NCI-H2107 (cell line): ENCODE measurements at places on chromosomes 5 and 9.

DNA sequence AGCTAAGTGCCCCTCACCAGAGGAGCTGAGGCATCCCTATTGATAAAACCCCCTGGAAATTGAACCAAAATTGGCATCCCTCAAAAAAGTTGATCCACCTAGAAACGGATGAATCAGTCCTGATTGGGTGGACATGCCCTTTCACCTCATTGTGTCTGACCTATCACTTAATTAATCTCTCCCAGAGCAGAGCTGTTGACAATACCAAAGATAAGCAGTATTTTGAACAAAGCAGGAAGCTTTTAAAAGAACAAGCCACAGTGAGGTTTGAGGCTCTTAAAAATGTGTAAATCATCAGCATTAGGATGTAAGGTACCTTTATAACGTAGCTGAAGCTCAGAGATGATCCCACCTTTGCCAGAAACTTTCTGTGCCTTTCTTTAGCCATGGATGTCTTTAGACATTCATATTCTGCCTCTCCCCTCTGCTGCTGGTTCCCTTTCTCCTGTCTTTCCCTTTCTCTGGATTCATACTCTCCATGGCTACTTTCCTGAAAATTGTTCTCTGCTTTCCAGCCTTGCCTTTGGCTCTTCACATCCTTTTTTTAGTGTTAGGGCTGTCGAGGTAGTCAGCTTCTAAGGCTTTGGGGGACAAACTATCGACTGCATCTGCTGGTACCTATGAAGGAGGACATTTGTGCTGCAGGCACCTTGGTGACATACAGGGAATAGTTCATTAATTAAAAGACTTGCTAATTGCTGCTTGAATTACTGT lies 7.8 kb upstream of the LHX2 start:
- no peak for DNase-seq

- DNase-seq, result no peak
These were observed 45.9 kb upstream of the RPL26L1 start for GRCh38 chr5:172913117-172913850.

DNA sequence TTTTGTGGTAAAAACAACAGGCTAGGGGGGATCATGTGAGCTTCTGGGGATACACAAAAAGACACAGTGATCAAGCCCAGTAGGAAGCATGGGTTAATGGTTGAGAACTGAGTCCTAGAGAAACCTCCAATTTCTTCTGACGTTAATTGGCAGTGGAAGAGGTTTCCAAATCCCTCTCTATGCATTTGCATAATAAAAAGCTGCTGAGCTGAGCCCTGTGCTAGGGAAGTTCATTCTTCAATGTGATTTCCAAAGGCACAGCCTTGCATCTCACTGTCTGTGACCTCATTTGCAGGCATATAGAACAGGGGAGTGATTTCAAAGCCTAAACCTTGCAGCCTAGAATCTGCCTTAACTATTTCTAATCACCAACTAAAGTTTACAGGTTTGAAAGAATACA lies 812 bp downstream of the DNAH5 start:
- DNase-seq, result no peak

DNA sequence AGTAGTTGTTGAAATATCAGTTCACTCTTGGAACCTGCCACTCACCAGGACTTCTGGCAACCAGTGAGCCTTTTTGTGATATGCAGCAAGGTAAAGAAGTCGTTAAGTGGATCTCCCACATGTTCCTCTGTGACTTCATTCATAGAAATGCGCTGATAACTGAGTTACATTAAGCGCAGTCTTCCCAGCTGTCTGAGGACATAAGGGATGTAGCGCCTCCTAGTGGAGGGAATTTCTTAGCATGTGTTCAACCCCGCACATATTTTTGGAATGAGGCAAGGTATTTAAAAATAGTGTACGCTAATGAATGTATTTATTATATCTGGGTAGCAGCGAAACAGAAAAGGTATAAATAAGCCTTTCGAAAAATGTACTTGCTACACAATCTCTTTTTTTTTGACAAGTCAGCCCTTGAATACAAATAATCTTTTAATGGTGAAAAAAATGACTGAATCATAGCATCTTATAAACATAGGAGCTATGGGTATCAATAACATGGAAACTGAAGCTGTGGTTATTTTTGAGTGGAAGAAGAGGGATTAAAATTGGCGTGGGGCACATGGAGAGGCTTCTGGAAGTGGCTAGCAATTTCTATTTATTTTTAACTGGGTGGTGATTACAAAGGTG lies 38.0 kb downstream of the PALM2AKAP2 start:
- peak; percentile 86 for DNase-seq

DNA sequence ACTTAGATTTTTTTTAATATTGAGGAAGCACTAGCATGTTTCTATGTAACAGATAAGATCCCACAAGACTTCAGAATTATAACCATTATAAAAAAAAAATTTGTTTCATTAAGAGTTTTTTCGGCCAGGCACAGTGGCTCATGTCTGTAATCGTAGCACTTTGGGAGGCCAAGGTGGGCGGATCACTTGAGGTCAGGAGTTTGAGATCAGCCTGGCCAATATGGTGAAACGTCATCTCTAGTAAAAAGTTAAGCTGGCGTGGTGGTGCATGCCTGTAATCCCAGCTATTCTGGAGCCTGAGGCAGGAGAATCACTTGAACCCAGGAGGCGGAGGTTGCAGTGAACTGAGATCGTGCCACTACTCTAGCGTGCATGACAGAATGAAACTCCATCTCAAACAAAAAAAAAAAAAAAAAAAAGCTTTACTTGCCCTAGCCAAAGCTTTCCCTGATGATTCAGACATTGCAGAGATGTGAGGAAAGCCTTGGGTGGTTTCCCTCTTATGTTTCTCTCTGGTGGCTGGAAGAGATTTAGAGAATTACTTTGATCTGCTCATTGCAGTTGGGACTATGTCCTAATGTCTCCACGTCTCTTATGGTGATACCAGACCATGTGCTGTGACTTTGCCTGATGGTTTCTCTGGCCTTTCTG lies 65.4 kb downstream of the EGFLAM start:
- no peak for DNase-seq

- no peak for DNase-seq
These were observed 16.5 kb downstream of the DNAJA1 start for GRCh38 chr9:33041432-33042188.

DNA sequence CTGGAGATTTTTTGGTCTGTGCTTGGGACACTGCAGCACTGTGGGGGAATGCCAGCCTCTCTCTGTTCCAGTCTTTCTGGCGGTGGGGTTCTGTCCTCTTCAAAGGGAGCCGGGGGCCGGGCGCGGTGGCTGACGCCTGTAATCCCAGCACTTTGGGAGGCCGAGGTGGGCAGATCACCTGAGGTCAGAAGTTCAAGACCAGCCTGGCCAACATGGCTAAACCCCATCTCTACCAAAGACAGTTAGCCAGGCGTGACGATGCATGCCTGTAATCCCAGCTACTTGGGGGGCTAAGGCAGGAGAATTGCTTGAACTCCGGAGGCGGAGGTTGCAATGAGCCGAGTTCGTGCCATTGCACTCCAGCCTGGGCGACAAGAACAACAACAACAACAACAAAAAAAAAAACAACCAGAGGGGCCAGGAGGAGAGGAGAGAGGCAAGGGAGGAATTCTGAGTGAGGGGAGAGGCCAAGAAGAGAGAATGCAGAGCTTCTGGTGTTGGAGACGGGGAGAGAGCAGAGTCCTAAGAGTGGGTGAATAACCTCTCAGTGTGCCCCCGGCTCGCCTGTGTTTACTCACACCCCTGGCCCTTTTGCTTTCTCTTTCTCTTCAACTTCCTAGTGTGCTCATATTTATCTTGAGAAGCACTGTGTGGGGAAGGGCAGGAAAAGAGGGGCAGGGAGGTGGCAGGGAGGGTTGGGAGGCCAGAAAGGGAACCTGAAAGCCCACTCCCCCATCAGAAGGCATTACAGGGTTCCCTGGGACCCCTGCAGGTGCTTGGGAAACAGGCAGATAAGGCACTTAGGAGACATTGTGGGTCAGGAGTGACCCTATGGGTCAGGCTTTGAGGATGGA lies 3.2 kb upstream of the SET start:
- DNase-seq, result no peak

DNA sequence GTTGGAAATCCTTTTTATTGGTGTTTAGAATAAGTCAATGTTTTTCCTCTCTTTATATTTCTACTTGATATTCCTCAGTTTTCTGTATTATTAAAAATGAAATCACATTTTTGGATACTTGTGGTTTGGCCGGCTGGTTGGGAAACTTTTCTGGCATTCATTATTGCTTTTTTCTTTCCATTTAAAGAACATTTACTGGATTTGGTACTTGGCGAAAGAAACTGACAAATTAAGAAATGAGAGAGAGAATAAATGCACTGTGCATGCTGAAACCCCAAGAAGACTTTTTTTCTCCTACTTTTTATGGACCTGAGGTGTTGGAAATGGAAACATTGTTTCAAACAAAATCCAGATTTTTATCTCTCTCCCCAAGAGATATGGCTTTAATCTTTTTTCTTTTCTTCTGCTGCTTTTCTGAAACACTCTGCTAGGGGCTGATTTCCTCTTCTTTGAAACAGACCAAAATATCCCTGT lies 128.4 kb downstream of the SNX18 start:
- no peak for DNase-seq

- no peak for DNase-seq
These were observed 9.0 kb downstream of the FBP1 start for GRCh38 chr9:94630281-94630680.

DNA sequence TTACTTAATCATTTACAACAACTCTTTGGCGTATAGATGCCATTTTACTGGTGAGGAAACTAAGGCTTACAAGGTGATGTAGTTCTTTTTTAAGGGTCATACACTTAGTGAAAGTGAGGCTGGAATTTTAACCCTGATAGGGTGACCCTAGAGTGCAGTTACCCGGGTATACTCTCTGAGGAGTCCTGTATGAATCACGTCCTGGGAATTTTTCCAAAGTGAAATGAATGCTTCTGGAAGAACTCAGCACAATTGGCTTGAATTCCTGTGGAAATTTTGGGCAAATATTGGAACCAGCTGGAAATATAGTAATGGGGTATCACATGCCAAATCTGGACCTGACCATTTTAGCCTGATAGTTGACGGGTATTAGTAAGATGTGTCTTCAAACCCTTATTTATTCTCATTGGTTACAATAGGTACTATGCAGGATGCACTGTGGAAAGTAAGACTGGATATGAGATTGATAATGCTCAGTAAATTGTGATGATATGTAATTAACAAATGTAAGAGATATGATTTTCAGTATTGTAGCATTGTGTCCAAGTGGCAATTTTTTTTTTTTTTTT lies 14.8 kb downstream of the SUB1 start:
- no peak for DNase-seq

DNA sequence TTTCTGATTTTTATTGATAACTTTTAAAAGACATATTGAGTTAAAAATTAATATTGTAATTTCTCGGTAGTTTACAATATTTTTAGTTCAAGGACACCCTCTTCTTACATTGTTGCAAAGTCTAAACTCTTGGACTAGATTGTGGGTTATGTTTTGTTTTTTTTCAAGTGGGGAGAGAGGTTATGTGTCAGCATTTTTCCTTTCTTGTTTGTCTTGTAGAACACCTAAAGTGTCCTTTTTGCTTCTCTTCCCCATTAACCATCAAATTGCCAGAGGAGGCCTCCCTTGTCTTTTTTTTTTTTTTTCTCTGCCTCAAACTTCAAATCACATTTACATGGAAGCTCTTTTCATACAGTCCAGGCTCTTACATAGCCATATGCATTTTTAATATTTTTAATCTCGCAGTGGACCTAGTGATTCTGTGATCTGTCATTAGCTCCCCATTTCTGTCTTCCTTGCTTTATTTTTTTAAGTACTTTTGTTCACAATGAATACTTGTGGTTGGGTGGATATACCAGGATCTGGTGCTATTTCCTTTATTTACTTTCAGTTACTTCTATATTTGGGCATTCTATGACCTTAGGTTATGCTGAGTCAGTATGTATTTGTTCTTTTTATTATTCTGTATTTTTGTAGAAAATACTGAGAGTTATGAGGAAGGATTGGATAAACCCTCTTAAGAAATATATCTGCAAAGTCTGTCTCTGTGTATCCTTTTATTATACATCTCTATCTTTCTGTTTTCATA lies 2280.6 kb upstream of the ACO1 start:
- DNase-seq, result no peak

- no peak for DNase-seq
These were observed 88.4 kb upstream of the CCDC152 start for GRCh38 chr5:42668254-42668653.

- DNase-seq, result no peak
These were observed 52.2 kb upstream of the CKMT2 start for GRCh38 chr5:81180780-81181460.

DNA sequence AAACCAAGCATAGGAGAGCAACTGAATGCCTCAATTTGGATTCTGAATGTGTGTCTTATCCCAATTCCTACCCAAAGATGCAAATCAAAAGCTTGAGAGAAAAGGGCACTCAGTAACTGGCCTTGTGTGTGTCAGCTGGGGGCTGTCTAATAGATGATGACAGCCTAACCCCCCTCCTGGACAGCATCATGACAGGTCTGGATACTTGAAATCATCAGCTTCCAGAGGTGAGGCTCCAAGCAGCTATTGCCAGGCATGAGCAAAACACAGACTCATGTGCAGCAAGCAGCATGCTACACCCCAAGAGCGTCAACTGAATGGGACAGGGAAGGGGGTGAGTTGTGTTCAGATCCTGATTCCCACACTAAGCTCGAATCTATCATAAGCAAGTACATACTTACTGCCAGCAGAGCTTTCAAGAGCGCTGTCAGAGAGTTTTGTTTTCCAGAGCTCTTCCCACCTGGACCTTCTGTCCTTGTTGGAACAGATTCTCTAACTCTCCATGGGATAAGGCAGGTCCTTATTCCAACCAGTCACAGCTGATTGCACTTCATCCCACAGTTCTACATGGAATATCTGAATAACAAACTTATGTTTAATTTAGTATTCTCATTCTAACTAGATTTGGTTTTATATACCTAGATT lies 467.5 kb downstream of the DTWD2 start:
- DNase-seq, result no peak

GRCh38 chr5:67149951-67150523 lies 46.6 kb downstream of the CD180 start:
- DNase-seq, result no peak

DNA sequence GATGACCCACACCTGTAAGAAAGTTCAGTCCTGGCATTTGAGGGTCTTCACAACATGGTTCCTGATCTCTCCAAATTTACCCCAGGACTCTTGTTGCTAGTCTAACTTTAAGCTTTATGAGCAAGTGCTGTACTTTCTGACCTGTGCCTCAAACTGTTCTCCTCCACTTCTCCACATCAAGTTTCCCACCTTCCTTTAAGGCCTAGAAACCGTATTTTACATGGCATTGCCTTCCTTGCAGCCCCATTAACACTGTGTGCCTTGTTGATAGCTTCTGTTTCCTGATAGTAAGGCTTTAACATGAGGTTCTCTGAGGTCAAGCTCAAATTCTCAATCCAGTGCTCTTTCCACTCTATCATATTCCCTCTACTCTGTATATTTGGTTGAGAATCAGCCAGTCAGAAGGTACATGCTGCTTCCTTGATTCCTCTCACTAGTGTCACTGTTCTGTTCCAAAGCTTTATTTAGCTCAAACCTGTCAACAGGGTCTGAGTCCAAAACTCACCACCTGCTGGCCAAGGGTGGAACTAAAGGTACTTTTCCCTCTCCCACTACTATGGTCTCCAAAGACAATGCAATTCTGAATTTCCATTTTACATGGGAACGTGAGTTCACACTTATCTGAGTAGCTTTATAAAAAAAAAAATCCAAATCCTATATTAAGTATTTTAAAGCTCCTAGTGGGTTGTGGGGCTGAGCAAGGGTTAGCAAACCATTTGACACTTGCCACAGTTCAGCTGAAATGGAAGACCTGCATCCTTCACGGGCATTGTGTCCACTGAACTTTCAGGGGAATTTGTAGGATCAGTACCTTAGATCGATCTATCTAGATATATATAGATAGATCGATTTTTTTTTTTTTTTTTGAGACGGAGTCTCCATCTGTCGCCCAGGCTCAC lies 21.1 kb downstream of the VCP start:
- no peak for DNase-seq
